ENCODE measurements at places on chromosomes 12 and 14. TPM values are rescaled to one million over a fixed set of nuclear protein-coding genes. Genes with fewer than 3 reads are reported as not detected.
A peak's percentile ranks its signal among the peaks of the same experiment; 100 is the strongest.

DNA sequence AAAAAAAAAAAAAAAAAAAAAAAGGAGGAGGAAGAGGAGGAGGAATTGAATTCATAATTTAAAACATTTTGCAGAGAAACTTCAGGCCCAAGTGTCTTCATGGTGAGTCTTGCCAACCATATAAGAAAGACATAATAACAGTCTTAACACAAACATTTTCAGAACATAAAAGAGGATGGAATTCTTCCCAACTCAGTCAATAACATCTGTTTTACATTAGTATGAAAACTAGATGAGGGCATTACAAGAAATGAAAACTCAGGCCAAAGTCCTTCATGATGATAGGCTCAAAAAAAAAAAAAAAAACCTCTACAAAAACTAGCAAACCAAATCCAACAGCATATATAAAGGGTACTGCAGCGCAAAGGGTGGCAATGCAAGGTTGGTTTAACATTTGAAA, 151.6 kb downstream of the FOXA1 start:
- DNase-seq, result no peak

GRCh38 chr12:94942663-94943062, 60.8 kb downstream of the NDUFA12 start:
- no peak for DNase-seq

DNA sequence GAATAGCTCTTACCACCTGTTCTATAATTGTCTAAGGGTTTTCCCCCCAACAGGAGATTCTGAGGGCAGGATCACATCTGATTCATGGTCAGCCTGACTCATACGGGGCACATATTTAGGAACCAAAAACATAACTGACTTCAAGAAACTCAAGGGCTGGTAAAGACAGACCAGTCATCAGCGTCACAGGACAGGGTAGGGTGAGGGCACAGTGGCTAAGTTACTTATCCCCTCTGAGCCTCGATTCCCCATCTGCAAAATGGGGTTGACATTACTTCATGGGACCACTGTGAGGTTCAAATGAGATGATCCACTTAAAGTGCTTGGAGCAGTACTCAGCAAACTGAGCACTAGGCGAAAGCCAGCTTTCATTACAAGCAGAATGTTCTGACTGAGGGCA, 606 bp downstream of the CINP start:
- no peak for DNase-seq

DNA sequence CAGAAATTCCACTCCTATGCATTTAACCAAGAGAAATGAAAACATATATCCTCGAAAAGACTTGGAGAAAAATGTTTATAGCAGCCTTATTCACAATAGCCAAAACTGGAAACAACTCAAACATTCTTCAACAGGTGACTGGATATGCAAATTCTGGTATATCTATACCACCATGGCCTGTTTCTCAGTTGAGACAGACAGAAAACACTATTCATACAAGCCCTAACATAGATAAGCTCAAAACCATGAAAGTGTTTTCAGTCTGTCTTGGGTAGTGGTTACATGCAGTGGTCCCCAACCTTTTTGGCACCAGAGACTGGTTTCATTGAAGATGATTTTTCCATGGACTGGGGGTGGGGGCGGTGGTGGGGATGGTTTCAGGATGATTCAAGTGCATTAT, 83.8 kb downstream of the SRGAP1 start:
- DNase-seq, result no peak

DNA sequence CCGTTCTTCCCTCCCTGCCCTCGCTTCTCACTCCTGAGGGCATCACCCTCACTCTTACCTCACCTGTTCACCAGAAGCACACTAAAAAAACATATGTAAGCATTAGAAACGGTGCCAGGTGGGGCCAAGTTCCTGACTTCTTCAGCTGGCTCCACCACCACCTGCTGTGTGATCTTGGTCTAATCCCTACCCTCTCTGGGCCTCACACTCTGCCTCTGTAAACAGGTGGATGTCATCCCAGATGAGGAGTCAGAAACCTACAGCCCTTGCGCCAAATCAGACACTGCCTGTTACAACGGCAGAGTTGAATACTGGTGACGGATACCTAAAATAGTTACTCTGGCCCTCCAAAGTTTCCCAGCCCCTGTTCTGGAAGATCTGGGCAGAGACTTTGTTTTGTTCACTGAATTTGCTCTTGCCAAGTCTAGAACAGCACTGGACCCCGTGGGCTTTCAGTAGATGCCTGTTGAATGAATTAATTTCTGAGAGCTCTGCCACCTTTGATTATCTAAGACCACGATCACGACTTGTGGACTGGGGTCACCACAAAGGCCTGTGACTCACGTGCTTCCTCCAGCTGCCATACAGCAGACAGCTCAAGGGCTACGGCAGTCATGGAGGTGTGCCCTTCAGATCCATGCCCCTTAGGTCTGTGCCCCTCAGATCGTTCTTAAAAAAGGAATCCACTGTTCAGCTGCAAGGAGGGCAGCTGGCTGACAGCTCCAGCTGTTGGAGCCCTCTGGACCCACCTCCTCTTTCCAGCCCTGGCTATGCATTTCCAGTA, 71.9 kb downstream of the GSC start:
- DNase-seq, result no peak

GRCh38 chr12:14952299-14952921, 9.0 kb downstream of the ARHGDIB start:
- DNase-seq, result peak; percentile 83

GRCh38 chr12:68648179-68648578, 37.5 kb downstream of the RAP1B start:
- DNase-seq, result no peak

- DNase-seq, result no peak
Observed at GRCh38 chr14:100307766-100308426, 1.7 kb upstream of the SLC25A29 start.

GRCh38 chr12:48110691-48111311, 4.9 kb upstream of the SENP1 start:
- DNase-seq, result peak; percentile 2

DNA sequence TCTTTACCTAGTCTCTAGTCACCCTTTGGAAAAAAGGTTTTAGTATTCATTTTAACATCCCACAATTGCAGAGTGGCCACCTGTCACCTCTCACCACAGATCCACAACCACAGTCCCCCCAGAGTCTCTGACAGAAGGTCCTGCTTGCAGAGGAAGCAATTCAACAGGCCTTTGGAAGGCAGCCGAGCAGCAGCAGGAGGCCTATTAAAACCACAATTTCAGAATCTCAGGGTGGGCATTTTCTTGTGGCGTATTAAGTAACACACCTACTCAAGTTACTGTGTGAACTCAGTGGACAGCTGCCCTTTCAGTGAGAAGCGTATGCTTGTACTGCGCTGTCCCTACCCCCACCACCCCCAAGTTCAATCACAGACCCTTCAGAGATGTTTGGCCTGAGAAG, 234.0 kb upstream of the HMGA2 start:
- no peak for DNase-seq

DNA sequence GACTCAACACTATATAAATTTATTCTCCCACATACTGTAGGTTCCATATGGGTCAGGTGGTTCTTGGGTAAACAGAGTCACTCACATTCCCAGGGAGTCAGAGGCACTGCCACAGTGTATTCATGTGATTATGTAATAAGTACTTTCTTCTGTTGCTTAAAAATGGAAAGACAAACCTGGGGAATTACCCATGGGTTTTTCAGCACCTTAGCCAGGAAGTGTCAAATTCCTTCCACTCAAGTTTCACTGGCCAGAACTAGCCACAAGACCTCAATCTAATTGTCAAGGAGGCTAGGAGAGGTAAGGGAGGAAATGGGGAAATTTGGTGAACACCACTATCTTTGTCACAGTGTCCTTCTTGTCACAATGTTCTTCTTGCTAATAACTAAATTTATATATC, 333.2 kb upstream of the MDGA2 start:
- no peak for DNase-seq

DNA sequence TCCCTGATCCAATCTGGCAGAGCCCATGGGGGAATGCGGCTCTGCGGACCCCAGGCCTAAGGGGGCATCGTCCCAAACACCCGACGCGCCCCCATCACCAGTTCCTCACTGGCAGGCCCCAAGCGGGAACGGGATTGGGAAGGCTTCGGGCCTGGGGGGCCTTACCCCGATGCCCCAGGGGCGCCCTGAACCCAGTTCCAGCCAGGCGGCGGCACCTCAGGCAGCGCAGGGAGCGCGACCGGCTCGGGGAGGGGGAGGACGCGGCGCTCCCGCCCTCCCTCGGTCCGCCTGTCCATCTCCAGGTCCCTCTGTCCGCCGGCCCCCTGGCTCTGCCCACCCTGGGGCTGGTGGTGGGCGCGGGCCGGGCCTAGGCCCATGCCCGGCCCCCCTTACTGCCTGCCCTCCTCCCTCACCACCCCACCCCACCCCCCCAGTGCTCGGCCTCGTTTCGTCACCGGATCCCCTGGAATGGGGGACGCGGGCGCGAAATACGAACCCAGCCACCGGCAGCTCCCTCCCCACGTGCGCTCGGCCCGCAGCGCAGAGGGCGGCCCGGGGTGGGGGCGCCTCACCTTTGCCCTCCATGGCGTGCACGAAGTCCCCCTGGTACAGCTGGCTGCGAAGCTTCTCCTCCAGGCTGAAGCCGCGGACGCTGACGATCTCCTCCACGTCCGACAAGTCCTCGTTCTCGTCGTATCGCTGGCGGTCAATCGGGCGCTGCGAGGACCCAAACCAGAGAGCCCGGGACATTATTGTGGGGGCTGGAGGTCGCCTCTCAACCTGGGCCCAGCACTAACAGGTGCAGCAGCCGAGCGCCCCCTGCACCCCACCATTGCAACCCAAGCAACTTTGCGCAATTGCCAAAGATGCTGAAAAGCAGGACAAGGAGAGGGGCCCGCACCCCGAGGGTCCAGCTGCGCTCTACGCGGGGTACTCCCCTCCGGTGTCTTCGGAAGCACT, 2.3 kb downstream of the KDM2B start:
- no peak for DNase-seq

- DNase-seq, result no peak
Observed at GRCh38 chr12:121170151-121170550, 37.5 kb downstream of the P2RX7 start.

- no peak for DNase-seq
Observed at GRCh38 chr12:94190623-94191022, 42.2 kb downstream of the PLXNC1 start.

DNA sequence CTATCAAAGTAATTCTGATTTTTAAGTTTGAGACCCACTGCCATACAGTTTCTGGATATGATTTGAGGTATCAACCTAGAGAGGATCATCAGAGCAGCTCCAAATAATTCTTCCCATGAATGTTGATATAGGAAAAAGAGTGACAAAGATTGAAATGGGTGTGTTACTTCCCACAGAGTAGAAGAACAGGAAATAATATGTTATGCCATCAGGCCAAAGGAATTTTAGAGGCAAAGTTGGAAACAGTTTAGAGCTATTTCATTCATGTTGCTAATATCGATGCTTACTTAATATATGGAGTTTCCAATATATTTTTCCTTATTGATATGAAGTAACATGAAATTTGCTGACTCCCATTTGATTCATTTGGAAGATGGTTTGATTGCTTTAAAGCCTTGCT, 8.9 kb upstream of the MSRB3 start:
- DNase-seq, result no peak

GRCh38 chr14:96917442-96917963, 120.3 kb downstream of the VRK1 start:
- no peak for DNase-seq

DNA sequence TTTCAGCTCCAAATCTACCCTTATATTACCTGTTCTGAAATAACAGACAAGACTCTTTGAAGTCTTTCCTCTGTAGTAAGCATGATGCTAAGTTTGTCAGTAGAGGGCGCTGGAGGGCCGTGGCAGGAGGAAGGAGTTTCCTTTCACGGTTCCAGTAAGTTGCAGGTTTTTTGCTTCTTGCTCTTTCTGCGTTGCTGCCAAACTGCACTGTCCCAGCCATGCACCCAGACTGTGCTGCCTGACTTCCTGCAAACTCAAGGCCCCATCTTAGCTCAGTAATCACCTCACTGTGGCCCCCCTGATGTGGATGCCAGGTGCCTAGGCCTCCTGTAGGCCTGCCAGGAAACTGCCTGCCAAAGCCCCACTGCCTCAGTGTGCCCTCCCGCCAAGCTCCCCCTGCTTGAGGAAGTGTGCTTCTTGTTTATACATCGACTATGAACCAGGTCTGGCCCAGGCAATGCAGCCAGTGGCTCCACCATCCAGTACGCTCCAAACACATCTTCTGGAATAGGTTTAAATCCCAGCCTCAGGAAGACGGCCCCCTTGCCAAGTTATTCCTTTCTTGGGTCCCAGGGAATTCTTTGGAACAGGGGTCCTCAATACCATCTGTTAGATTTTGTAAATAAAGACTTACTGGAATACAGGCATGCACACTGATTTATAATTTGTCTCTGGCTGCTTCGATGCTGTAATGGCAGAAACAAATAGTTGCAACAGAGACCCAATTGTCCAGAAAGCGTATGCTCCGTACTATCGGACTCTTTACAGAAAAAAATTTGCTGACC, 193.7 kb upstream of the LRIG3 start:
- DNase-seq, result peak; percentile 83

GRCh38 chr14:85565862-85566296, 35.9 kb downstream of the FLRT2 start:
- no peak for DNase-seq

- peak; percentile 80 for DNase-seq
Observed at GRCh38 chr12:113185180-113186032, at the start of the genes DDX54 and RITA1. Gene DDX54, minus strand, starts transcription at chr12:113185478. Its CDS starts 27 bp downstream, at chr12:113185451. Gene RITA1, plus strand, starts transcription at chr12:113185721. Its CDS starts 1,026 bp downstream, at chr12:113186747.

GRCh38 chr12:119176267-119177055, 2.3 kb upstream of the HSPB8 start:
- DNase-seq, result peak; percentile 34

DNA sequence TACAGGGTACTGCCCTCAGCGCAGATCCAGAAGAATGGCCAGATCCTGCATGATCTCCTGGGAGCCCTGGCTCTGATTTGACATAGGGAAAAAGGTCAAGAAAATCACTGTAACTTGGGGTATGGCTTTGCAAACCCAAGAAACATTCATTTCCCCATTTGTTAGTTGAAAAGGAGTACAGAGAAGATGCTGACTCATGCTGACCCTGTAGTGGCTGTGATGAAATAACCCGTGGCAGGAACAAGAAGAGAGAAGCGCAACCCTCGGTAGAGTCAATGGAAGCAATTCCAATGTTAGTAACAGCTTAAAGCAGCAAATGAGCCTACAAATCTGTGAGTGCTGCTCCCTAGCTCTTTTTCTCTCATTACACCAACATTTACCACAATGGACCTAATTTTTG, 281.6 kb upstream of the NPAS3 start:
- no peak for DNase-seq

GRCh38 chr14:94144765-94145164, 15.4 kb upstream of the IFI27L2 start:
- no peak for DNase-seq

GRCh38 chr14:36951380-36951911, 221.0 kb downstream of the SLC25A21 start:
- no peak for DNase-seq

- DNase-seq, result no peak
Observed at GRCh38 chr12:2645460-2645859, 149.3 kb upstream of the FKBP4 start.

- no peak for DNase-seq
Observed at GRCh38 chr14:105058521-105059034, 6.7 kb downstream of the GPR132 start.

- DNase-seq, result no peak
Observed at GRCh38 chr14:99915305-99916090, 122.3 kb downstream of the EML1 start.

KRT82 gene
- total RNA-seq, result not detected

IKBIP gene
- 3.5 TPM for total RNA-seq

C2CD5 gene
- total RNA-seq, result 14.4 TPM

MGP gene
- total RNA-seq, result 0.64 TPM

P2RX2 gene
- not detected for total RNA-seq

CCDC177 gene
- total RNA-seq, result not detected

TEAD4 gene
- total RNA-seq, result 51.0 TPM

TMEM63C gene
- total RNA-seq, result 3.1 TPM

KCNA5 gene
- not detected for total RNA-seq

BIN2 gene
- total RNA-seq, result 0.42 TPM

KRT78 gene
- total RNA-seq, result not detected

AQP6 gene
- 1.8 TPM for total RNA-seq

TMEM119 gene
- not detected for total RNA-seq

ZC2HC1C gene
- total RNA-seq, result 4.1 TPM
